ENCODE measurements at places on chromosomes 3 and 15.

GRCh38 chr3:70933105-70933810 is 620.8 kb upstream of the MDFIC2 start:
- DNase-seq: no peak

DNA sequence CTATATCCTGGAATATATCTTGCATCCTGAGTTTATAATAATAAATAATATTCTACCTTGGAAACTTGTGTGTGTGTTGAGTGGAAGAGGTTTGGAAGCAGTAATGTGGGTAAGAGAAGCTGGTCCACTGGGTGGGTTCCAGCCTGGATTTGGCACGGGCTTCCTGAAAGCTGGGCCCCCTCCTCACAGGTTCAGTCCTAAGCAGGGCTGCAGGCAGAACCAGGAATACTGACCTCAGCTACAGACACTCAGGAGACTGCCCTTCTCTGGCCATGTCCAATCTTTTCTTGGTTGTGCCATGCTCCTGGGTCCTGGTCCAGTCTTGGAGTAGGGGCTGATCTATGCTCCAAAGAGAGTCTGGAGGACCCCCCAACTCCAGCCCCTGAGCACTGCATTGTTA is 4.5 kb downstream of the MYD88 start:
- DNase-seq: no peak

DNA sequence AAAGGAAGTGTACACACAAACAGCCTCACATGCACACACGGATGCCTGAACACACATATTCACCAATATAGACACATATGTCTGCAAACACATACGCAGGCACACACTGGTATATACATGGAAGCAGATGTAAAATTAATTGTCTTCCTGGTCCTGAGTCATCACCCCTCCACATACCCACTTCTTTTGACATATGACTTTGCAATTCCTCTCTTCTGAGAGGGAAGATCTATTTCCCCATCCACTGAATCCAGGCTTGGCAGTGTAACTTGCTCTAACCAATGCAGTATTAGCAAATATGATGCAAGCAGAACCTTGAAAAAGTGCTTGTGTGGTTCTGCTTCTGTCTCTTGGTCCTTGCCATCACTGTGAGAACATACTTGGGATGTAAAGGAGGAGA is 76.8 kb upstream of the HRH1 start:
- DNase-seq: no peak

DNA sequence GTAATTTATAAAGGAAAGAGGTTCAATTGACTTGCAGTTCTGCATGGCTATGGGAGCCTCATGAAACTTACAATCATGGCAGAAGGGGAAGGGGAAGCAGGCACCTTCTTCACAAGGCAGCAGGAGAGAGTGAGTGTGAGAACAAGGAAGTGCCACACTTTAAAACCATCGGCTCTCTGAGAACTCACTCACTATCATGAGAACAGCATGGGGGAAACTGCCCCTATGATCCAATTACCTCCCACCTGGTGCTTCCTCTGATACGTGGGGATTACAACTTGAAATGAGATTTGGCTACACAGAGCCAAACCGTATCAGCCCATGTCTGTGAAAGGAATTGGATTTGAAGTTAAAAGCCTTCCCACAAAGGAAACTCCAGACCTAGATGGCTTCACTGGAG is 39.1 kb downstream of the TKT start:
- no peak for DNase-seq

DNA sequence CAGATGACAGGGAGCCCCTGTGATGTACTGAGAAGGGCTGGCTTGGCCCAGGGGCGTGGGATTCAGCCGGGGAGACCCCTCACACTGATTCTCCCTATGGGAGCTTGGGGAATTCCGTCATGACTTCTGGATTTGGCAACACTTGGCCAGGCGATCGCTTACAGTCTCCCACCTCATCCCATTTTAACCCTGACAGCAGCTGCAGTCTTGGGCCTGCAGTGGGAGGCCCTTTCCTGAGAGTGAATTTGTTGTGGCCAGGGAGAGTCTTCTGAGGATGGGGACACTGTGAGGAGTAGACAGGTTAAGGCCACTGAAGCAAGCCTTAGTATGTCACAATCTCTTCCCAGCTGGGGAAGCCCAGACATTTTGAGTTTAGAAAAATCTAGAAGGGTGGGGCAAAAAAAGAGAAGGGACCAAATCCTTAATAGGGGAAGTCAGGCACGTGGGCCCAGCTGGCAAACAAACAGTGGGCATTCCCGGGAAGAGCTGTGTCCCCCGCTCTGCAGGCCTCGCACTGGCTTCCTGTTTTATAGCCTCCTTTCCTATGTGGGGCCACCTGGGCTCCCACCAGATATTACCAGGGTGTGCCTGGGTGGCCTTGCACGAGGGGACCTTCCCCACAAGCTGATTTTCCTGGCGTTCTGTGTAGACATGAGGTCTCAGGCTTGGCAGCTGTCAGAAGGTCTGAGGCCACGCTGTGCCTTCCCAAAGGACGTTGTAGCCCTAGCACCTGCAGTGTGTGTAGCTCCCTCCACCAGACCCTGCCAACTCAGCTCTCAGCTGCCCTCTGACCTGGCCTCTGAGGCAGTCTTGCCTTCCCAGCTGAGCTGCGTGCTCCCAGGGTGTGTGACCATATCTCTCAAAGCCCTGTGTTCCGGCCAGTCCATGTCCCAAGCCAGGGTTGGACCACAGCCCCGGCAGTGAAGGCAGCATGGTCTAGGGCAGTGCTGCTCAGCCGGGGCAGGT is 64.5 kb downstream of the FEM1B start:
- DNase-seq: no peak

DNA sequence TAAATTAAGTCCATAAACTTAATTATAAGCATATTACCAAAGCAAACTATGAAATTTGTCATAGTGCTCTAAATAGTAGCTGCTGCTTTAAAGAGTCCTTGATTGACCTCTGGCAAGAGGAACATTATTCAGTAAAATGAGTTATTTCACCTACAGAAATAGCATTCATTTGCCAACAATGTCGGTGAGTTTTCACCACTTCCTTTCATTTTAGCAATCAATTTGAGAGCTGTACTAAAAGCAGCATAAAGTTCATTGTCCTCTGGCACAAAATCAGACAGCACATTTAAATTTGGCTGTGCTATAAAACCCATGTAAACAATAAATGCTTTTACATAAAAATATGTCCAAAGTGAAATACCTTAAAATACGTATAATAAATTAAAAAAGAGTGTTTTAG is 1515.7 kb downstream of the SI start:
- no peak for DNase-seq

- DNase-seq: no peak
These were observed 16.2 kb downstream of the PAK6 start for GRCh38 chr15:40255033-40255432.

- DNase-seq: no peak
These were observed 10.9 kb downstream of the PXYLP1 start for GRCh38 chr3:141242377-141243092.
